Muscle of leg (tissue), 16 donors: ENCODE measurements at places on chromosomes 5 and 9. TPM values are rescaled to one million over a fixed set of nuclear protein-coding genes. Genes with fewer than 3 reads are reported as not detected.

DNA sequence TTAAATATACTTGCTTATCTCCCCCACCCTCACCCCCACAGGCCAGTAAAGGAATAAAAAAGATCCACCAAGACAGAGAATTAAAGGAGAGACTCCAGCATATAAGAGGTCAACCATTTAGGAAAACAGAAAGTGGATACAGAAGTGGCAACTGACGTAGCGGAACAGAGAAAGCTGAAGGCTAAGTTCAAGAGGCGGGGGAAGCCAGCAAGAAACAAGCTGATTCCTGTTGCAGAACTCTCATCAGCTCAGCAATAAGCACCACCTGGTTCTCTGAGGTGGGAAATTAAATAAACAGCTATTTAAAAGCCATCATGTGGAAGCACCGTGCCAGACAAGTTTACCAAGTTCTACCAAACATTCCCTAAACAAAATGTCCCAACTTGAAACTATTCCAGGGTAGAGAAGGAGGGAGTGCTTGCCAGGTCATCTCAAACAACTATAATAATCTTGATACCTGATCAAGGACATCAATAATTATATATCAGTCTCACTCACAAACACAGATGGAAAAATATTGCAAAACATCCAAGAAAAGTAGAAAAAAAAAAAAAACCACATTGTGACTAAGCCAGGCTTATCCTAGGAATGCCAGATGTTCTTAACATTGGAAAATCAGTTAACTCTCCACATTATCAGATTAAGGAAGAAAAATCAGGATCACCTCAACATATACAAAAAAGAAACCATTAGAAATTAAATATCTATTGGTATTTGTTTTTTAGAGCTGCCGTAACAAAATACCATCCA is 7.3 kb upstream of the ARL15 start:
- peak; percentile 45 for DNase-seq

GRCh38 chr9:71249729-71250317 is 128.4 kb upstream of the TRPM3 start:
- peak; percentile 88 for DNase-seq

GRCh38 chr9:126591083-126591482 is 22.6 kb upstream of the LMX1B start:
- DNase-seq, result no peak

- DNase-seq, result no peak
These were observed 401.5 kb downstream of the EFNA5 start for GRCh38 chr5:107269256-107269655.

DNA sequence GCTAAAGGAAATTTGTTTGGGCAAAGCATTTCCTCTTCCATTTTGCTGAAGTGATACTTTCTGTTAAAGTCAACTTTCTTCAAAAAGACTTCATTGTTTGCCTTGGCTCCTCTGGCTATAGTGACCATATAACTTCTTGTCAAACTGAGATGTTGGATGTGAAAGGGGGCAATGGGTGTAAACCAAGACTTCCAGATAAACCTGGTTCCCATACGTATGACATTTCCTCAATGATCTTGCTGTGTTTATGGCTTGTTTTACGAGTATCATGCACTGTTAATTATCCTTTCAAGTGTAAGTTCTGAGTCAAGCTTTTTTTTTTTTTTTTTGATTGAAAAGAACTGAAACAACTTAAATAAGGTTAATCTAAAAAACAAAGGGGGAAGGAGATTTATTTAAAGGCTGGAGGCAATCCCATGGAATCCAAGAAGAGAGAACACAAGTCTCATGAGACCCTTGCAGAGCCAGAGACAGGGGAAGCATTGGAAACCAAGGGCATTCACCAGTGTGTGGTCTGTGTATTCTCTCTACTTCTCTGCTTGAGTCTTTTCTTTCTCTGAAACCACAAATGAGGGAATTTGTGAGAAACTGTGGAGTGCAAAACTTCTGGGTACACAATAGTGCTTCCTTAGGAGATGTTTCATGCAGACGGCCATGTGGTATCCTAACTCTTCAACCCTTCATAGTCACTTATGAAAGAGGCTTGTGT is 335.3 kb downstream of the RAB3C start:
- no peak for DNase-seq

GRCh38 chr9:129245276-129245675 is 67.2 kb upstream of the IER5L start:
- DNase-seq, result no peak

DNA sequence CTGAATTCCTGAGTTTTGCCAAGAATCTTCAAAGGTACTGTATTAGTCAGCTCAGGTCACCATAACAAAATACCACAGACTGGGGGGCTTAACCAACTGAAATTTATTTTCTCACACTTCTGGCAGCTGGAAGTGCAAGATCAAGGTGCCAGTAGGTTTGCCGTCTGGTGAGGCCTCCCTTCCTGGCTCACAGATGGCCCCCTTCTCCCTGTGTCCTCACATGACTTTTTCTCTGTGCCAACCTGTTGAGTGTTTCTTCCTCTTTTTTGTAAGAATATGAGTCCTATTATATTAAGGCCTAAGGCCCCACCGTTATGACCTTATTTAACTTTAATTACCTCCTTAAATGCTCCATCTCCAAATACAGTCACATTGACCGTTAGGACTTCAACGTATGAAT is 156.1 kb upstream of the KIF2A start:
- DNase-seq, result no peak

DNA sequence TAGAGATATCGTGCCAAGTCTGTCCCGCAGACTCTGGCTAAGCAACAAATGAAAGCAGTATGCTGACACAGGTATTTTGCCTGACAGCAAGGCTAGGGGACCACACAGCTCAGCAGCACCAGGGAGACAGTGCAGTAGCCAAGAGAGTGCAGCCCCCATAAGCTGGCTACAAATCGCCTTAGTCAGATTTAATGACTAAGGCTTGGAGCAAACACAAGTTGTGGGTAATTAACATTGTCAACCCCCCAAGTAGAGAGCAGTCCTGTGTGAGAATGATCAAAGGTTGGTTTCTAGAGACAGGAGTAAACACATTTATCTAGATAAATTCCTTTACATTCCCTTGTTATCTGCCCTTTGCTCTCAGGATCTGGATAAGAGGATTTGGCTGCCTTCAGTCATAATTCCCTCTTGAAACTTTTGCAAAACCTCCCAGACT is 1434.5 kb upstream of the CDH6 start:
- peak; percentile 1 for DNase-seq

GRCh38 chr5:75667586-75667985 is 49.7 kb downstream of the POC5 start:
- DNase-seq, result no peak

GRCh38 chr9:123150708-123151503 is 117.4 kb downstream of the GPR21 start:
- no peak for DNase-seq

SHC3 gene
- 0.53 TPM for total RNA-seq

ST8SIA4 gene
- total RNA-seq, result 9.3 TPM

LHFPL2 gene
- total RNA-seq, result 61.3 TPM

NOL8 gene
- 21.6 TPM for total RNA-seq

SH3GL2 gene
- 0.09 TPM for total RNA-seq
